ENCODE measurements at places on chromosomes 7 and 10.

- DNase-seq, result no peak
Observed at GRCh38 chr10:72285972-72286521, 12.3 kb downstream of the DDIT4 start.

- DNase-seq, result no peak
Observed at GRCh38 chr10:132588301-132589013, 50.9 kb downstream of the INPP5A start.

DNA sequence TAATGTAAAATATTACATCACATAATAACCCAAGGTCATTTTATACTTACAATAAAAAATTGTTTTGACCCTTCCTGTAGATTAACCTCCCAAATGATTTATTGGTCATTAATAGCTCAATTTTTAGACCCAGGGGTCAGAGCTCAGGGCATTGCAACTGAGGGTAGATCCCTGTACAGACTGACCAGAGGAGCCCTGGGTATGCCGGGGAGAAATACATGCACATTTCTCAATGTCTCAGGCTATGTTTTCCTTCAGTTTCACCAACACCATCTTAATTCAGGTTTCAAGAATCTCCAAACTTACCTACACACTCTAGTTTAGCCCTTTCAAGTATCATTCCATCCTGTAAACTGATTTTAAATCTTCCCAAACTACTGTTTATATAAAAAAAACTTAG, 46.2 kb downstream of the CALD1 start:
- no peak for DNase-seq

DNA sequence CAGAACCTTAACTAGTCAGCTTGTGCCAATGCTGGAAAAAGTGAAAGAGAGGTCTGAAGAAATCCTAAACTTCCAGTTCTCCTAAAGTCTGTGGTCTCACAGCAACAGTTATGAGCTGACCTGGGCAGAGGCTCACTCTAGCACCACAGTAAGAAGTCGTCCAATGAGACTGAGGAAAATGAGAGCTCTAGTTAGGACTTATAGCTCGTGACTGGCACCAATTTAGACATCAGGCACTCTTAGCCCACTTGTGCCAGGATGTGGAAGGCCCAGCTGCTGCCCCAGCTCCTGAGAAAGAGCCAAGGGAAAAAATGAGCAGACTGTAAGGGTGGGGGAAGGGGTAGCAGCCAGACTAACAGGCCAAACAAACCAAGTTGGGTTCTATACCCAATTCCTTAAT, 7.6 kb downstream of the MMS19 start:
- DNase-seq, result peak; percentile 55

- DNase-seq, result no peak
Observed at GRCh38 chr7:129775695-129776361, 164.3 kb downstream of the NRF1 start.

- no peak for DNase-seq
Observed at GRCh38 chr7:17362439-17363105, 64.1 kb downstream of the AHR start.

DNA sequence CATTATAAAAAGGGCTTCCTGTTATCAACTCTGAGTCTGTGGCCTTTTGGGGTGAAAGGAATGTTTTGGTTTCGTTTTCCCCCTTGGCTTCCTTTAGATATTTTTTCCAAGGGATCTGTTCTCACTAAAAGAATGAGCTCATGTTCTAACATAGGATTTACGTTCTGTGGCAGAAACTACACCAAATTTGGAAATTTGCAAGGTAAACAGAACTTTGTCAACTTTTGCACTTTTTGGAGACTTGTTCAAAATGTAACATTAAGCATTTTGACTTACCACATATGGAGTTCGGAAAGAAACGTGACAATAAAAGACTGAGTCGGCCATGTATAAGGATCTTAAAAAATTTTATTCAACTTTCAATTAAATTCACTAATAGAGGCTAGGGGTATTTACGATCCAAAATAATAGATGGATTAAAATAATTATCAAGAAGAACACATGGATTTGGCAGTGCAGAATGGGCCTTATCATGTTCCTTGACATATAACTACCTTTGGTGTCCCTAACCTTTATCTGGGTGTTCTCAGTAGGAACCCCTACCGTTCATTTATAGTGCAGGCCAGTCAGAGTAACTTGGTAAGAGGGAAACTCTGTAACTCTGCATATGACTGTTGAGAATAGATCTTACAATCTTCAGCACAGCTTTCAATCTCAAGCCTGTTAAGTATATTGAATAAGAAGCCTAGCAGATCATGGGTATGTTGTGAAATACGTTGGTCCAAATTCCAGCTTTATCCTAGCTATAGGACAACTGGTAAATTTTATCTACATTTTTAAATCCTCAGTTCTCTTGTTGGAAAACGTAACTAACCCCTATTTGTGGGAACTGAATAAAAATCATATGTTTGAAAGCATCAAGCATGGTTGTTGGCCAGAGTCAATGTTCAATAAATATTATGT, 11.8 kb downstream of the CPED1 start:
- DNase-seq, result no peak

GRCh38 chr10:70899096-70899495, 10.7 kb upstream of the PCBD1 start:
- no peak for DNase-seq

DNA sequence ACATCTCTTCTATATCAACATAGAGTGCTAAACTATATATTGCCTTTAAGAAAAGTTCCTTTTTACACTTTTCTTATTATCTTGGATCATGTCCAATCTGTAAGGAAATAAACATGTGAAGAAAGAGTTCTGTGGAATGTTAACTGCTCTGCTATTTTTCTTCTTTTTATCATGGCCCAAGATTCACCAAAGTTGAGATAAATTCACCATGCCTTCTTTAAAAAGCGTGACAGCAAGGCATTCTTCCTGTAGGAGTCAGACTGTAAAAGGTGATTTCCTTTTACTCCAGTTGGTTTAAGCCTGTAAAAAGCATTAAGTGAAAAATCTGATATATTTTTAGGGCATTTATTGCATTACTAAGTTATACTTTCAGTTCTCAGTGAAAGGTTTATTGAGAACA, 165.7 kb upstream of the FZD1 start:
- no peak for DNase-seq

DNA sequence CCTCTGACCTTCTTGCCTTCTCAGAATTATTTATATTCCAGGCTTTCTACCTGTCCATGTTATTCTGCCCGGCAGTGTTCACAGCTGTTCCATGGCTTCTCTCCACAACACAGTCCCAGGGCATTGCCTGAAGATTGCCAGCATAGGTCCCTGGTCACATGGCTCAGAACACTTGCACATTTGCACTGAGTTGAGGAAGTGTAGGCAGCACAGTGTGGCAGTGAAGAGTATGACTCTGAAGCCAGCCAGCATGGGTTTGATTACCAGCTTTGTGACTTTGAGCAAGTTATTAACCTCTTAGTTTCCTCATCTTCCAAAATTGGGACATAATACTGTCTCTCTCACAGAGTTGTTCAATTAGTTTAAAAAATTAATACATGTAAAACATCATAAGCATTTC, 73.2 kb upstream of the NEUROD6 start:
- no peak for DNase-seq

DNA sequence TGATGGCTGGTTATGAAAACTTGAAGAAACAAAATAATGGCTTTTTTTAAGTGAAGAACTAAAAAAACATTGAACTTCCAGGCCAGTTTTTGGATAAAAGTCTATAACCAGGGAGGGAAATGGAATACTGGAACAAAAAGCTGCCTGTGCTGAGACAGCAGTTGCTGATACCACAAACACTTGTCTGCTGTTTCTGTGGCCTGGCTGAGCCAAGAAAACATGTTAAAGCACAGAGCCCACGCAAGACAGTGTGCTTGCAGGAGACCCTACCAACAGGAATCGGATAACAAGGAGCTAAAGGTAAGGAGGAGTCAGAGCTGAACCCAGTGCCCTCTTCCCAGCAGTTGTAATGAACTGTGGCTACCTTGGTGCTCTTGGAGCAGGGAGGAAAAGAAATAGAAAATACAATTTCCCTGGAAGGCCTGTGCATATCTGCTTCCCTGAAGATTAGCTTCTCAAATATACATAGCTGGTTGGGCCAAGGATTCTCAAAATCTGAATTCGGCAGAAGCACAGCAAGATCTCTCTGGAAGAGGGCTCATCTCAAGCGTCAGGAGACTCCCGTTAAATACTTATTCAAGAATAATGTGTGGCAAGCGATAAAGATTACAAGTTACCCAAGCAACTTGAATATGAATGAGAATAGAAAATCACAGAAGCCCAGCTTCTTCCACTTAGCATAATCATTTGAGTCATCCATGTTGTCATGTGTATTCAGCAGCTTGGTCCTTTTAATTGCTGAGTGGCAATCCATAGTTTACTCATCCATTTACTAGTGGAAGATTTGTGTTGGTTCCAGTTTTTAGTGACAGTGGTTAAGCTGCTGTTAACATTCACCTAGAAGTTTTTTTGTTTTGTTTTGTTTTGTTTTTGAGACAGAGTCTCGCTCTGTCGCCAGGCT, 87.6 kb downstream of the NOD1 start:
- no peak for DNase-seq

DNA sequence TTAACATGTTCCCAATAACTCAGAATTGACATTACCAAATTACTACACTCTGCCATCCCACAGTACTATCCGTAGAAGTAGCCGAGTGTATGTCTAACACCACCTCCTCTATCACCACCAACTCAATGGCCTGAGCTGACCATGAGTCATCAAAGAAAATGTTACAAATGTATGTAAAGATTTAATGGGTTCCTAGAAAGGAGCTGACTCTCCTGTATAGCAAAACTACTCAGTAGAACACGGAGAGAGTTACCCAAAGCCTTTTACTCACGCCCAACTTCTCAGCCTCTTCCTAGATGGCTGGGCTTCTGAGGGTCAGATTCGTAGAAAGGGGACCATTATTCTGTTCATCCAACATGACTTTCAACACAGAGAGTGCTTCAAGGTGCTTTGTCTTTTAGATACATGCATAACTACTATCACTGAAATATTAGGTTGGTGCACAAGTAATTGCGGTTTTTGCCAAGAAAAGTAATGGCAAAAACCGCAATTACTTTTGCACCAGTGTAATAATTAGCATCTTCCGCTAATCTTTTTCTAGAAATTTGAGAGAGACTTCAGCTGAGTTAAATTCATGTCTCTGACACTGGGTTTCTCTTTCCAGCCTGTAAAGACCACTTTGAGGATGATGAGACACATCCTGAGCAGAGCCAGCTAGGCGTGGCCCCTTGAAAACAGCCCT, 24.0 kb upstream of the NANOS1 start:
- DNase-seq, result no peak

DNA sequence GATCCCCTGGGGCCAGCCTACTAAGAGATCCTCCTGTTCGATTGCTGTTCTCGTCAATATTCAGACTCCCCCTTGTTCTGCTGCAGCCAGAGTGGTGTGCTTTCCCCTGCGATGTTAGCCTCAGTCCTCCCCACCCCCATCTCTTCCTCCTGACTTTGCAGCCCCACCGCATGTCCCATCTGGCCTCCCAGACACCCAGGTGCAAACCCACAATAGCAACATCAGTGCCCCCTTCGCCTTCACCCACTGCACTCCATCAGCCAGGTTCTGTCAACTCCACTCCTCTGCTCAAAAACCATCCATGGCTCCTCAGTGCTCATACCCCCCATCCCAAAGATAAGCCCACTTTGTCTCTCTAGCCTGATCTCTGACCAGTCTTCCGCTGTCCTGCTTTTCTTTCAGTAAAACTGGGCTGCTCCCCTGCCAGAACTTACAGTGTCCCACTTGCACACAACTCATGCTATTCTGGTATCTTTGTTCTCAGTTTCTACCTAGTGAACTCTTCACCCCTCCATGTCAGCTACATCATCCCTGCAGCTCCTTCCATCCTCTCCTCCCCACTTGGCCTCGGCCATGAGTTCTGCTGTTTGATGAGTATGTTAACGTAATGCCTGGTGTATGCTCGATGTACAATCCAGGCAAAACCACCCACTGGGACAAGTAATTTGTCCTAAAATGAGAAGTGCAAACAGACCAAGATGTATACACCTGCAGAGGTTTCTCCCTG, 26.6 kb downstream of the COL13A1 start:
- DNase-seq, result no peak

GRCh38 chr10:77448226-77448625, 189.4 kb downstream of the KCNMA1 start:
- no peak for DNase-seq

DNA sequence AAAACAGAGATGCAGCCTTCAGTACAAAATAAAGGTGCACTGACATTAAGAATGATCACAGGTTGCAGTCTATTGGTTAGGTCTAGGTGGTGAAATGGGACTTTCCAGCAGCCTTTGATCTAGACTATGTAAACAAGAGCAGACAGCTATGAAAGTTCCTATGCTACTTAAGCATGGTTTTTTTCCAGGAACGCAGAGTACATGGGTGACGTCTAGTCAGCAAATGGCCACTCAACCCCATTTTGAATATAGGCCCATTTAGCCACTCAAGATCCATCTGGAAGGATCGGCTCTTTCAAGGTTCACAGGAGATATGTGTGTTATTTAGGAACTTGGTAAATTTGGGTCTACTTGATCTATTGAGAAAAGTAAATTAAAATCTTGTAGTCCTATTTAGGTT, 1424.6 kb upstream of the LRRTM3 start:
- DNase-seq, result no peak

- DNase-seq, result no peak
Observed at GRCh38 chr10:48589266-48589665, 15.6 kb downstream of the ARHGAP22 start.

DNA sequence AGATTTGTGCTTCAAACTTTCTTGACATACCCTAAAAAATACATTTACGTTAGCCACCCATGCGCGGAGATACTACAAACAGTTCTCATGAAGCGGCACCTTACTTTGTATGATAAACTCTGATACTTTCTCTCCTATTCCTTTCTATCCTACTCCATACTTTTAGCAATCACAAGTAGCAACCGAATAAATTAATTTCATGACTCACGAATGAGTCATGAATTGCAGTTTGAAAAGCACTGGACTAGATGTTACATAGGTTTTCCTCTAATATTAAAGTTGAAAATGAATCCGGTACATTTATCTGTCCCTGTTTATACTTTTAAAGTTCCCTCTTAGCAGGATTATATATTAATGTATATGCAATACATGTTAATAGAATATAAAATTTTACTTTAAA, 67.6 kb downstream of the CUBN start:
- no peak for DNase-seq

DNA sequence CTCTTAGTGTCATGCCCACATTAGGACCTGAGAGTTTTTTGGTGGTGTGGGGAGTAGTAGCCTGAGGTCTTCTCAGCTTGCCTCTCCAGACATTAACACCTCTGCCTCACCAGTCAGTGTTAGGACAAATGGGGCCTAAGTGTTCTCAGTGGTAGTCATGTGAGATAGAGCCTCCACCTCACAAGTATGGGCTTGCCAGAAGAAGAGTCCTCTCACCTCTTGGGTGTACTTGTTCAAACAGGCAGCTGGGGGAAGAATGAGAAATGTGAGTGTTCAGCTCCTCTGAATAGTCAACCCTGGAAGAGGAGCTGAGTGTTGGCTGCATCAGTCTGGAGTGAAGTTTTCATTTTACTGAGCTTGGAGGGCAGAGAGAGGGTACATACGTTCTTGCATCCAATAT, 464.6 kb downstream of the POM121L12 start:
- DNase-seq, result no peak

GRCh38 chr10:29603223-29603896, 31.4 kb downstream of the SVIL start:
- no peak for DNase-seq

Data from anterior cingulate cortex (tissue), 58 donors.